ENCODE measurements at places on chromosomes 2 and 18. TPM values are rescaled to one million over a fixed set of nuclear protein-coding genes. Genes with fewer than 3 reads are reported as not detected.
A peak's percentile ranks its signal among the peaks of the same experiment; 100 is the strongest.

The SLC4A3 gene
- total RNA-seq: 1.5 TPM

The TRABD2A gene
- total RNA-seq: not detected

The ALK gene
- total RNA-seq: 0.41 TPM

The PTPRM gene
- 109 TPM for total RNA-seq

The TACR1 gene
- 0.41 TPM for total RNA-seq

The UGT1A7 gene
- total RNA-seq: 1.3 TPM

The OXER1 gene
- 4.1 TPM for total RNA-seq

The EMILIN1 gene
- total RNA-seq: 82.0 TPM

The KLHL41 gene
- 2,840 TPM for total RNA-seq

The CCL20 gene
- not detected for total RNA-seq

DNA sequence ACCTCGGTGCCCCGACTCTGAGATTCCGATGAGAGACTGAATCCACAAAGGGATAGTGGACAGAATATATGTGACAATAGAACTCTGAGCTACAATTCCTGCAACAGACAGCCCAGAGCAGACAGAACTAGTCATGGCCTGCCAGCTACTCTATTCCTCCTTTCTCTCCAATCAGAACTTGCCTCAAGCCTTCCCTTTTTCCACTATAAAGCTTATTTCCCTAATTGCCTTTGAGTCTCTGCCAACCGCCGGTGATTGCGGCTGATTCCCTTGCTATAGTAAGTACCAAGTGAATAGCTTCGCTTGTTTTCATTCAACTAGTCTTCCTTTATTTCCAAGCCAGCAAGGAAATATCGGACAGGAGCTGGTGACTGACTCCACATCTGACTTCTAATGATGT lies 96.8 kb downstream of the DSC3 start:
- DNase-seq: peak; percentile 26

GRCh38 chr2:47088371-47089082 lies 66.6 kb downstream of the STPG4 start:
- no peak for DNase-seq

- DNase-seq: no peak
These were observed 433.5 kb upstream of the LRATD1 start for GRCh38 chr2:14199040-14199439.

DNA sequence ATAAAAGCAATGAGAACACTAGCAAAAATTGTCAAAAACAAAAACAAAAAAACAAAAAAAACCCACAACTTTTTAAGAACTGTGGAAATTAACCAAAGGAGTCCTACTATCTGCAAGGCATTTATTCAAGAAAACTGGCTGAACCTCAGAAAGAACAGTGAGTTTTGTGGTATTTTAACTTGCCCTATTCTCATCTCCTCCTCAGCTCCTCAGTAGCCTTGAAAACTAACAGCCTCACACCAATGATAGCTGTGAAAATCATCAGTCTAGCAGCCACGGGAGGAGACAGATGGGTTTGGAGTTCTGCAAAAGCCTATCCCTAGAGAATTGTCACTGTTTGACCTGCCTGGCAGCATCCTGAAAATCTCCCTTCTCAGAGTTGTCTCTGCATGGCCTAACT lies 20.1 kb upstream of the DNER start:
- no peak for DNase-seq

- peak; percentile 80 for DNase-seq
These were observed 96.5 kb upstream of the SERTAD2 start for GRCh38 chr2:64750001-64750816.

- DNase-seq: no peak
These were observed 402.9 kb downstream of the TNS1 start for GRCh38 chr2:217599906-217600305.

- no peak for DNase-seq
These were observed 43.1 kb downstream of the INPP4A start for GRCh38 chr2:98487806-98488189.

GRCh38 chr2:15749460-15750432 lies 158.1 kb downstream of the DDX1 start:
- DNase-seq: no peak

- DNase-seq: no peak
These were observed 48.8 kb downstream of the PTRHD1 start for GRCh38 chr2:24744356-24744755.

GRCh38 chr2:219691571-219691970 lies 64.1 kb downstream of the SLC4A3 start:
- DNase-seq: no peak

GRCh38 chr2:200600549-200601225 lies 14.9 kb downstream of the AOX1 start:
- no peak for DNase-seq

DNA sequence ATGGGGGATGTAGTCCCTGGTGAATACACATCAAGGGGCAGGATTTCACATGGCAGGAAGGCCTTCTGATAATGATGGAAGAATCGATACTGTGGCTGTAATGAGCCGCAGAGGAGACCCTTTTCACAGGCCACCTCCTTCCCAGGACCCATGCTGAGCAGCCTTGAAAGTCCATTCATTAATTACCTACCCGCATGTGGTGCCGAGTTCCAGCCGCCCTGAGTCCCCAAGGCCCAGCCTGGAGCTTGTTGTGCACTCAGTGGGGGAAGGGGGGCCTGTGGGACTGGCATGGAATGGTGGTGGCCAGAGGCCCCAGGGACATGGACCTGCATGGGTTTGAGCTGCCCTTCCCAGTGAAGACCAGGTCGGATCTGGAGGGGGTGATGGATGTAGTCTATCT lies 25.5 kb downstream of the ASB18 start:
- DNase-seq: no peak

- DNase-seq: no peak
These were observed 13.9 kb downstream of the CLASP1 start for GRCh38 chr2:121635371-121635770.

DNA sequence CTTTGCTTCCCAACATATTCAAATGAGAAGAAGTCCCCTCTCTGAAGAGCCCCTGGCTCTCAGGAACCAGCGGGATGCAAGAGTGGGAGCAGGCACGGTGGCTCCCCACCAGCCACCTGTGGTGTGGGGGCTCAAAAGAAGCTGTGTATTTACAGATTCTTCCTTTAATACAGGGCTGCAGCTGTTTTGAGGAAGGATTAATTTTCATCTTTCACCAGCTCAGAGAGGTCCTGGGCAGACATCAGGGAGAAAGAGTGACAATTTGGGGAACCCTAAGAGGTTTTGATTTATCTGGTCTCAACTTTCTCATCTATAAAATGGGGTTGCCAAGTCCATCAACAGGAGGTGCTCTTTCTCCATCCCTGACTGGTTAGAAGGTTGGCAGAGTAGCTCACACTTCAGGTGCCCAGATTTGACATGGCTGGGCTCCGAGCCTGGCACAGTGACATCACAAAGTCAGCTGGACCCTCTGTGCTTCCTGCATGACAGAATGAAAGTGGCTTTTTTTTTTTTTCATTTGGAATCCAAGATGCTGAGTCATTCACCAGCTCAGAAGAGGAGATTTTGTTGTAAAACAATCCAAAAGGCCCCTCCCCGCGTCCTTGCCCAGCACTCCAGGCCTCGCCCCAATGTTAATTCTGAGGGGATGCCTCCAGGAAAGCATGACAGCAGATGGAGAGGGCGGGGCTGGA lies 15.5 kb upstream of the SIX2 start:
- DNase-seq: peak; percentile 59

- DNase-seq: no peak
These were observed 509.7 kb upstream of the MYT1L start for GRCh38 chr2:2840681-2841300.

DNA sequence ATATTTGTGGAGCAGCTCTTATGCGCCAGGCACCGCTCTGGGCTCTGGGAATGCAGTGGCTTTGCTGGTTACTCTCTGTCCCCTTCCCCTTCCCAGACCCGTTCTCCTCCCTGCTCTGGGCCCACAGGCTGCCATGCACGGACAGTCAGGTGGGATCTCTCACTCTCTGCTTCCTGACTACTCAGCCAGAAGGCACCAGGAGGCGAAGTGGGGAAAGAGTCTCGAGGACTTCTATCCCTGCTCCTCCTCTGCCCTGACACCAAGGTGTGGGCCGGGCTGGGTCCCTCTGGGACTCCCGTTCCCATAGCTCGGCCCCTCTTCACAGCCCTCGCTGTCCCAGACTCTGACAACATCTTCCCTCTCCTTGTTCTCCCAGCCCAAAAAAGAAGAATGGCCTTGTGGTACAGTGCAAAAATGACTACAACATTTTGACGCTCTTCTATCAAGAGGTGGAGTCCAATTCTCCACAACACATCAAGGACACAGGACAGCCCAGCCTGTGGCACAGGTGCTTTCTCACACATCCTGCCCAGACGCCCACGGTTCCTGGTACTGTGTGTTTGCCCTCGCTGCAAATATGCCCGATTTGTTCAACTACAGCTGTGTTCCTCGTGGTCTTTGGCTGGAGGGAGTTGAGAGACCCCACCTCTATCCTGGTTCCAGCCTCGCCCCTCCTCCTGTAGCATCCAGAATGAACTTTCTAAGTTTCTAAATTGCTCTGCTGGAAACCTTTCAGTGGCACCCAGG lies 14.0 kb upstream of the DUSP2 start:
- DNase-seq: no peak

DNA sequence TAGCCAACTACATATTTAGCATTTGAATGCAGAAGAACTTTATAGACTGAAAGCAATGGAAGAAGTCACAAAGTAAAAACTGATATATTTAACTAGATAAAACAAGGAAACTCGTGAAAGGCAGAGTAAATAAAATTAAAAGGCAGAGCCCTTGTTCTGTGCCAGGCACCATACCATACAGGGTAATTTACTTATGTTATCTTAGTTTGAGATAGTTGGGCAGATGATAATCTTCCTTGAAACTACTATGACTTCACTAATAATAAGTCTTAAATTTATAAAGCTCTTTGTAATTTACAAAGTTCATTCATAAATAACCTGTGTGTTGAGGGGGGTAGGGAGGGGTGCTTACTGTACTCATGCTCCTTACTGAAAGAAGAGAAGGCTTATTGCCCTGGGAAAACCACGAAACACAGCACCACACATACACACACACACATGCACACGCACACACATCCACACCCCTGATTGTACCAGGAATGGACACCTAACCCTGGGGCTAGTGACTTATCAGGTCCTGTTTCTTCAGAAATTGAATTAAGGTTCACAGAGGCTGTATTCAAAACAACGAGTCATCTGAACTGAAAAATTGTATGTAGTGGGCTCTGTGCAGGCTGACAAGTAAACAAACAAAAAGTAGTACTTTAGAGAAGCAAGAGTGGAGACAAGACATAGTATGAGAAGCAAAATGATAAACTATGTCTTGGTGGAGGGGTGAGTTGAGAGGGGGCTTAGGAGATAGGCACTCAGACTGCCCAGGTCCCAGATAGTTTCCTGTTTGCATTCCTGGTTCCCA lies 38.1 kb downstream of the AGFG1 start:
- no peak for DNase-seq

DNA sequence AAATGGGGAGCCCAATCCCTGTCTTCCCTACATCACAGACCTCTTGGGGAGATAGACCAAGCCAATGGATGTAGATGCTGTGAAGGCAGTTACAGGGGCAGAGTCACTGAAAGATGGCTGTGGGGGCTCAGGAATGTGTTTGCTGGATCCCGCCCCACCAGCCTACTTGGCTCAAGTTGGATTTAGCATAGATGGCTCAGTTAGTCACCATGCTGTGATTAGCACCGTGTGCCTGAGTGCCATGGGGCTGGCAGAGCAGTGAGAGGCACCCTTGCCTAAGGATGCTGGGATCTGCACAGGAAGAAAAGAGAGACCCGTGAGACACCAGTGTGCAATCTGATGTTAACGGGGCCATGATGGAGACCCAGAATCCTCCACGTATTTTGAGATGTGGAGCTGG lies 228.3 kb downstream of the DYSF start:
- no peak for DNase-seq

DNA sequence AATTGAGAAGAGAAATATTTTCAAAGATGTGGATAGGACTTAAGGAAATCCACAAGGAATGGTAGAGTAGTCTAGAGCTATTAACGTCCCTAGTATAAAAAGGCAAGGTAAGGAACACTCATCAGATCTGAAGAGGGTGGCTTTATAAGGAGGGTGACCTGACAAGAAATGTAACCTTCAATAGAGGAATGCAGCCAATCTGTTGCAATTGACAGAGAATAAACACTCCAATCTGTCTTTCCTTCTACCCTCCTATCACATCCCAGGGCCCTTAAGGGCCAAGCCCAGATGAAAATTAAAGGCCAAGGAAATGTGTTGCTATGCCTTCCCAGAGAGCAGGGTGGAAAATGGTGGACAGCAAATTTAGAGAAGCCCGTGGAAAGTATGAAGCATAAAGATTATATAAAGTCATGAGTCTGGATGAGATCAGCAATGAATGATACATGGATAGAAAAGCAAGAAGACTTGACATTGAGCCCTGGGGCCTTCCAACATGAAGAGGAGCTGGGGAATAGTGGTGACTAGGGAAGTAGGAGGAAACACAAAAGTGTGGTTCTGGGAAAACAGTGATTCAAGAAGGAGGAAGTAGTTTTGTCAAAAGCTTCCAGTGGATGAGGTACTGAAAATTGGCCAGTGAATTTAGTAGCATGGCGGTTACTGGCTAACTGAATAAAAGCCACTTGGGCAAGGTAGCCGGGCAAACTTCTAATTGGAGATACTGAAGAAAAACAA lies 270.6 kb upstream of the TANK start:
- no peak for DNase-seq

DNA sequence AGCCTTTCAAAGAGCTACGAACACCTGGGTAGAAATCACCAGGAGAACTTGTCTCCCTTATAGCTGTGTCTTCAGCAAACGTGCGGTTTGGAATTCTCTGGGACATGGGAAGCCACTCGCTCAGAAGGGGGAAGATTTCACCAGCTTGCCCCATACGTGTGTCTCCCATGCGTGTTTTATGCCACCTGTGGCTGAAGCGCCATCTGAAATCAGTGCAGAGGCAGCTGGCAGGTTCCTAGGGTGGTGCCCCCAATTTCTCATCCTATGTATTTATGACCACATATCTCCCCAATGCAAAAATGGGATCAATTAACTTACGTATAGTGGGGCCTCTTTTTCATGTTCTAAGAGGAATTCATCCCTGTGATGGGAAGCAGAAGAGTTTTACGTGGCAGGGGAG lies 81.6 kb downstream of the TPO start:
- no peak for DNase-seq

DNA sequence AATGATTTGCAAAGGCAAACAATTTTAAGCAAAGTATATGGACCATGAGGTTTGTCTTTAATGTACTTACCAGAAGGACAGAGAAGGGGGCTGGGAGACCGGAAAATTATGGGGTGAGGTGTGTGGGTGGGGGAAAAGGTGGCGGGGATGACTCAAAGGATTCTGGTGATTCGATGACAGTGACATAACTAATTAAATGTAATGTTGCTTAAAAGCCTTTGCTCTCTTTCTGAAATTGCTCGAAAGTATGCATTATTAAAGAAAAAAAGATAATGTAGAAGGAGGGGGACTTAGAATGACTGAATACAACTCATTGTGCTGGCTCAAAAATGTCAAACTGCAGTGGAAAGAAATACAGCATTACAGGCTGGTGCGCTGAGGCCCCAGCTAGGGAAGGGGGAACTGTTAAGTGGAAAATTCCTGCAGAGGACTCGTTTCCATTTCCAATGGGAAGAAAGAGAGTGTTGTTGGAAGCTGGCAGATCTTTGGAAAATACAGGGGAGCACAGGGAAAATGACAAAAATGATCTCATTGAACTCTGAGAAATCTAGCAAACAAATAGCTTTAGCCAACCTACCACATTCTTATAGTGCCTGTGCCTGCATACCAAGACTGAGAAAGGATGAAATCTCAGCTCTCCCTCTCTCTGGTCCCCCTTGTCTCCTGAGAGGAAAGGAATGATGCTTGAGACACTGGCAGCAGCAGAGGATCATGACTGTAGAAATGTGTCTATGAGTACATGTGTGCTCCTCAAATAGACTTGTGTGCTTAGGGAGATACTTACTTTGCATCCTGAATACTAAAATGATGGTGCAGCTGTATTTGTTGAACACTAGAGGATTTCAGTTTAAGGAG lies 632.4 kb downstream of the NYAP2 start:
- peak; percentile 79 for DNase-seq

- no peak for DNase-seq
These were observed 103.0 kb downstream of the USP40 start for GRCh38 chr2:233463586-233463985.

All from tongue (tissue), 3 donors.